Neural crest cell (in vitro differentiated cells): ENCODE measurements at places on chromosomes 13 and 19. TPM values are rescaled to one million over a fixed set of nuclear protein-coding genes. Genes with fewer than 3 reads are reported as not detected.

The KIR3DL1 gene
- not detected in 2 replicates for total RNA-seq

The ONECUT3 gene
- 0.93 and 1.0 TPM in 2 replicates for total RNA-seq

The CDC42EP5 gene
- 6.7 and 7.7 TPM in 2 replicates for total RNA-seq

The OVOL3 gene
- not detected in 2 replicates for total RNA-seq

The CPB2 gene
- 0.43 and 0.44 TPM in 2 replicates for total RNA-seq

The ZNF528 gene
- total RNA-seq = 7.7 and 8.3 TPM in 2 replicates

The KLK12 gene
- total RNA-seq = not detected in 2 replicates

The ANKRD10 gene
- total RNA-seq = 194 and 204 TPM in 2 replicates

The ZNF99 gene
- total RNA-seq = not detected in 2 replicates

DNA sequence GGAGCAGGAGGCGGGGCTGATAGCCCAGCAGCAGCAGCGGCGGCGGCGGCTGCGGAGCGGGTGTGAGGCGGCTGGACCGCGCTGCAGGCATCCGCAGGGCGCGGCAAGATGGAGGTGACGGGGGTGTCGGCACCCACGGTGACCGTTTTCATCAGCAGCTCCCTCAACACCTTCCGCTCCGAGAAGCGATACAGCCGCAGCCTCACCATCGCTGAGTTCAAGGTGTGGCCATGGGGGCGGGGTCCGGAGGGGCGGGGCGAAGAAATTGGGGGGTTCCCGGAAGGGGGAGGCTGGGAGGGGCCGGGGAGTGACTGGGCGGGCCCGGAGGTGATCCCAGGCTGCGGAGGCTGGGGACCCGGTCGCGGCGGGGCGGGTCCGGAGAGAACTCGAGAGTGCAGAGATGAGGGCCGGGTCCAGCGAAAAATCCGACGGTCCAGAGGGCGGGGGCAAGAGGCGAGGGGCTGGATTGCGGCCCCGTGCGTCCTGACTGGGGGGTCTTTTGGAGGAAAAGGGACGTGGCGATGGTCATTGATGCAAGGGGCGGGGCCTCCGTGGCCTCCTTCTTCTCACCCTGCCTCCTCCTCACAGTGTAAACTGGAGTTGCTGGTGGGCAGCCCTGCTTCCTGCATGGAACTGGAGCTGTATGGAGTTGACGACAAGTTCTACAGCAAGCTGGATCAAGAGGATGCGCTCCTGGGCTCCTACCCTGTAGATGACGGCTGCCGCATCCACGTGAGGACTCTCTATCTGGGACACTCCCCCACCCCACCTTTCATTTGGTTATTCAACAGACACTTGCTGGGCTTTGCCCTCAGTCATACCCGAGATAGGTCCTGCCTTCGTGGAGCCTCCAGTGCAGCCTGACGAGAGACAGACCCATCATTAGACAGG, at the start of gene TBCB:
TBCB (plus strand) TSS at position 16 of the 891 bp plus-strand sequence; CDS start at position 109, 93 bp downstream.
- peak within 1 kb of the TSS; percentile 95 for H3K27ac ChIP-seq
- peak within 1 kb of the TSS; percentile 93 for H3K4me3 ChIP-seq
- H3K4me1 ChIP-seq = peaks cover 44% of the 10 kb centered on the region

DNA sequence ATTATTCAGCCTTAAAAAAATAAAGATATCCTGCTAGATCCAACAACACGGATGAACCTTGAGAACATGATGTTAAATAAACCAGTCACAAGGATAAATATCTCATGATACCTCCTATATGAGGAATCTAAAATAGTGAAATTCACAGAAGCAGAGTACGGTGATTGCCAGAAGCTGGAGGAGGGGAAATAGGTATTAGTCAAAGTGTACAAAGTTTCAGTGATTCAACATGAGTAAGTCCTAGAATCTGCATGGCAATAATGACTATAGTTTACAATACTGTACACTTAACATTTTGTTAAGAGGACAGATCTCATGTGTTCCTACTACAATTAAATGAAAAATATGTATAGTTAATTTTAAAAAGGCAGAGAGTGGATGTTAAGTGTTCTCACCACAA, 206.6 kb upstream of the SLC10A2 start:
- no peak for DNase-seq
- H3K36me3 ChIP-seq = peaks cover 3% of the 10 kb centered on the region
- no peak overlapping the region for H3K4me3 ChIP-seq

- H3K36me3 ChIP-seq = no peaks in the 10 kb centered on the region
- H3K27ac ChIP-seq = no peak overlapping the region
- no peak overlapping the region for H3K4me3 ChIP-seq
- H3K4me1 ChIP-seq = peaks cover 33% of the 10 kb centered on the region
- no peaks in the 10 kb centered on the region for H3K27me3 ChIP-seq
- no peak for DNase-seq
These were observed 110.8 kb upstream of the C1QTNF9B start for GRCh38 chr13:24007979-24008620.

DNA sequence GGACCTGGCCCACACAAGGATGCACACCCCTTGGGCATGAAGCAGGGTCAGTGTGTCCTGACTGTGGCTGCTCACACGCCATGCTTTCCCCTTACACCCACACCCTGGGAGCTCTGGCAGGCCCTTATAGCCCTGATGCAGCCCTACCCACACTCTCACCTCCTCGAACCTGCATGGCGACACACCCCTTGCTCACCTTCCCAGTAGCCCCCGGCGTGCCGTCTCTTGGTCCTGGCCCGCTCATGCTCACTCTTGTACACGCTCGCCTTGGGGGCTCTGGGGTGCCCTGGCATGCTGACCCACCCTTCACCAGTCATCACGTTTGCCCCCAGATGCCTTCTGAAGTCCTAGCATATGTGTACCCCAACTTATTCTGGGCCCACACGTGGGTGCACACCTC, 56.1 kb downstream of the MAP4K1 start:
- no peak overlapping the region for H3K27ac ChIP-seq
- peaks cover 3% of the 10 kb centered on the region for H3K27me3 ChIP-seq
- H3K4me3 ChIP-seq = no peak overlapping the region
- no peak for DNase-seq
- H3K36me3 ChIP-seq = no peaks in the 10 kb centered on the region

- DNase-seq = no peak
- no peaks in the 10 kb centered on the region for H3K4me1 ChIP-seq
- H3K27me3 ChIP-seq = no peaks in the 10 kb centered on the region
These were observed 2100.5 kb upstream of the PCDH20 start for GRCh38 chr13:63516124-63516523.

GRCh38 chr19:55902080-55902751, 29.9 kb downstream of the NLRP13 start:
- no peak for DNase-seq
- peaks cover 11% of the 10 kb centered on the region for H3K36me3 ChIP-seq
- no peaks in the 10 kb centered on the region for H3K27me3 ChIP-seq
- no peak overlapping the region for H3K27ac ChIP-seq
- H3K4me1 ChIP-seq = no peaks in the 10 kb centered on the region

DNA sequence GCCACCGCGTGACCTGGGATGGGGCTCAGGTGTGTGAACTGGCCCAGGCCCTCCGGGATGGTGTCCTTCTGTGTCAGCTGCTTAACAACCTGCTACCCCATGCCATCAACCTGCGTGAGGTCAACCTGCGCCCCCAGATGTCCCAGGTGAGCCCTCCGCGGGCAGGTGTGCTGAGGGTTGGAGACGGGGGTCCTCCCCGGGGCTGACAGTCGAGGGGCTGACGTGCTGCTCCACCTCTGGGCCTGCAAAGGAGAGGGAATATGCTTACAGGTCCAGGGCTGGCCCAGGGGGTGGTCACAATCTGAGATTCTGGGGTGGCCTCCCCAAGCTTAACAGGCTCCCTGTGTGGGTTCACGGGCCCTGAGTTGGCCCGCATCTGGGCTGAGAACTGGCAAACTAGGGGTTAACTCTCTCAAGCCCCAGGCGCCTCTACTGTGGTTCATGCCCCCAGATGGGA, 386 bp downstream of the VAV1 start:
- H3K27me3 ChIP-seq = peaks cover 28% of the 10 kb centered on the region
- H3K4me1 ChIP-seq = no peaks in the 10 kb centered on the region
- DNase-seq = no peak

- H3K36me3 ChIP-seq = no peaks in the 10 kb centered on the region
- H3K4me3 ChIP-seq = no peak overlapping the region
- no peak overlapping the region for H3K27ac ChIP-seq
- H3K4me1 ChIP-seq = peaks cover 60% of the 10 kb centered on the region
These were observed 103.8 kb downstream of the RGCC start for GRCh38 chr13:41561170-41561569.

DNA sequence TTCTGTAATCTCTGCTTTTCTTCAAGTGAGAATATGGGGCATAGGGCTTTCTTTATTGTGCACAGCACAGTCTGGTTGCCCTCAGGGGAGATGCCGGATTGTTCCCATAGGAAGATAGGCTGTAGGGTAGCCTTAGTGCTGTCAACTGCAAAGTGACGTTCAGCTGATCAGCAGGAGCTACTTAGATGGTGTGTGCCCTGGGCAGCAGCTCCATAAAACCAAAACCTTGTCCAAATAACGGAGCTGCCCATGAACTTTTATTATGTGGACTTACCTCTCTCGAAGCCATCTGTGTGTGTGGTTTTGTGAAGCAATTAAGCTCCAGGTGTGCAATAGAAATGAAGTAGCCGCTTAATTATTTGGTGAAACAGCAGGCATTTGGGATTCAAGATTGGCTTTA, 120.0 kb upstream of the RNF113B start:
- no peaks in the 10 kb centered on the region for H3K27me3 ChIP-seq
- no peak overlapping the region for H3K4me3 ChIP-seq
- peaks cover 68% of the 10 kb centered on the region for H3K4me1 ChIP-seq
- H3K36me3 ChIP-seq = no peaks in the 10 kb centered on the region
- H3K27ac ChIP-seq = no peak overlapping the region

DNA sequence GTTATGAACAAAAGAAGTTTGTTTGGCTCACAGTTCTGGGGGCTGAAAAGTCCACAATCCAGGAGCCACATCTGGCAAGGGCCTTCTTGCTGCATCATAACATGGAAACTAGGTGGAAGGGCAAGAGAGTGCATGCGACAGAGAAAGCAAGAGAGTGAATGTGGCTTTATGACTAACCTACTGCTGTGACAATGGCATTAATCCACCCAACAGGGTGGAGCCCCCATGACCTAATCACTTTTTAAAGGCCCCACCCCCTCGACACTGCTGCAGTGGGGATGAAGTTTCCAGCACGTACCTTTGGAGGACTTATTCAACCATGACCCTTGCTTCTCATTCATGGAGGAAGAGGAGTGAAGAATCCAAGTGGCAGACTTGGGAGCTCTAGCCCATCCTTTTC, 30.0 kb upstream of the RFXAP start:
- H3K27me3 ChIP-seq = no peaks in the 10 kb centered on the region
- H3K4me3 ChIP-seq = no peak overlapping the region
- peaks cover 3% of the 10 kb centered on the region for H3K4me1 ChIP-seq
- no peaks in the 10 kb centered on the region for H3K36me3 ChIP-seq

DNA sequence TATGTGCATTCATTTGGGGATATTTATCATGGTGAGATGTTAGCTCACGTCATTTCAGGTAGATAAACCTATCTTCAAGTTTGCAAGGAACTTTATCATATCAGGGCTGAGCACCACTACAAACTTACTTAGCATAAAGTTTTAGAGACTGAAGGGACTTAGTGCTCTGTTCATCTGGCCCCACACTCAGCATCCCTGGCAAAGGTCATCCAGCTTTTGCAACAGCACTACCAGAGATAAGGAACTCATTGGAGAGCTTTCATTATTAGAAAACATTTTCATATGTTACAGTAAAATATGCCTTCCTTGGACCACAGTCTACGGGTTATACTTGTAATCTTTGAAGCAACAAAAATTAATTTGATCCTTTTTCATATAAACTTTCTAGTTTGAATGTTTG, 263.4 kb downstream of the POU4F1 start:
- DNase-seq = no peak
- H3K4me1 ChIP-seq = no peaks in the 10 kb centered on the region
- no peaks in the 10 kb centered on the region for H3K36me3 ChIP-seq
- no peak overlapping the region for H3K27ac ChIP-seq
- peaks cover 5% of the 10 kb centered on the region for H3K27me3 ChIP-seq

- no peak overlapping the region for H3K27ac ChIP-seq
- peaks cover 28% of the 10 kb centered on the region for H3K4me1 ChIP-seq
- no peaks in the 10 kb centered on the region for H3K27me3 ChIP-seq
- H3K36me3 ChIP-seq = peaks cover 2% of the 10 kb centered on the region
- no peak for DNase-seq
- no peak overlapping the region for H3K4me3 ChIP-seq
These were observed 2124.4 kb upstream of the PCDH20 start for GRCh38 chr13:63540061-63540460.

DNA sequence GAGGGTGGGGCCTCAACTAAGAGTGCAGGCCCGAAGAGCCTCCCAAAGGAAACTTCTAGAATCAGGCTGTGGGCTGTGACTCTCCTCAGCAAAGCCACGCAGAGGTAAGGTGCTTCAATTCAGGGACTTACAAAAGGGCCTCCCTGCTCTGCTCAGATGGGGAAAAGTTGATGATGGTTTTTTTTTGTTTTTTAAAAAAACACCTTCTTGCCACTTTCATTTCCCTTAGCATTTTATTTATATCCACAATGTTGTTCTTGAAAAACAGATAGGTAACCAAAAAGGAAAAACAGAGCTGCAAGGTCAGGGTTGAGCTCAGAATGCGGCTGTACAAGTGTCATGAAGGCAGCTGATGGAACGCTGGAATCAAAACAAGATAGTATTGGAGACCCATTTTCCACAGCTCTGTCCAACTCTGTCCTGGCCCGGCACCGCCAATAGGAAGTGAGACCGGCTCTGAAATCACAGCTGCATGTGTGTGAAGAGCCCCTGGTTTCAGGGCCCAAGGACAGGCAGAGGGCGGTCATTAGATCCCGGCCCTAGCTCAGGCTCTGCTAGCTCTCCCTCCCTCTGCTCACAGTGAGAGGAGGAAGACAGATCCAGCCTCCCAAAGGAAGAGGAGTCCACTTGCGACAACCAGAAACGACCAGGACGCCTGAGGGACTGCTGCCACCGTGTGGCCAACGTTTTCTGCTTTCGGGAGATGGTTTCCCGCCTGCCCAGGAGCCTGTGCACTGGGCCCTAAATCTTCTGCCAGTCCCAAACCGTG, 58.3 kb downstream of the KLF2 start:
- peaks cover 5% of the 10 kb centered on the region for H3K36me3 ChIP-seq
- H3K4me3 ChIP-seq = no peak overlapping the region
- H3K27ac ChIP-seq = no peak overlapping the region
- no peaks in the 10 kb centered on the region for H3K4me1 ChIP-seq
- H3K27me3 ChIP-seq = no peaks in the 10 kb centered on the region

- H3K4me1 ChIP-seq = peaks cover 12% of the 10 kb centered on the region
- H3K36me3 ChIP-seq = peaks cover 27% of the 10 kb centered on the region
- H3K27ac ChIP-seq = no peak overlapping the region
- DNase-seq = no peak
- no peak overlapping the region for H3K4me3 ChIP-seq
These were observed 113.7 kb downstream of the KL start for GRCh38 chr13:33129886-33130285.

DNA sequence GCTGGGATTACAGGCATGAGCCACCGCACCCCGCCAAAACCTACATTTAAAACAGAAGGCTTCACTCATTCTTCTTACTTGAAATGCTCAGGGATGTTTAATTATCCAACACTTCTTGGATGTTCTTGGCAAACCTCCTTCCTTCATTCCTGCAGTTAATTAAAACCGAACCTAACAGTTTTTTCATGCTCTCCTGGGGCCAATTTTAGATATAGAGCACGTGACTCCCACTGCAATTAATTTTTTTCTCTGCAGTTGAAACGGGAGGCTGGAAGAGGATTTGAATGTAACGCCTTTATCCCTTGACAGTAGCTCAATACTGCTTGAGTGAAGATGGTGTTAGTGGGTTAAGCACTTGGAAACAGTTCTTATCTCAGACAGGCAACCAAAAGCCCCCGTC, 4.6 kb upstream of the ACTL9 start:
- peaks cover 37% of the 10 kb centered on the region for H3K27me3 ChIP-seq
- H3K4me1 ChIP-seq = no peaks in the 10 kb centered on the region
- H3K27ac ChIP-seq = no peak overlapping the region
- H3K4me3 ChIP-seq = no peak overlapping the region

- no peak overlapping the region for H3K4me3 ChIP-seq
- H3K27me3 ChIP-seq = no peaks in the 10 kb centered on the region
- H3K36me3 ChIP-seq = peaks cover 3% of the 10 kb centered on the region
- no peak for DNase-seq
- peaks cover 4% of the 10 kb centered on the region for H3K4me1 ChIP-seq
- H3K27ac ChIP-seq = no peak overlapping the region
These were observed 5.2 kb upstream of the TM6SF2 start for GRCh38 chr19:19278315-19278714.
